ENCODE measurements at places on chromosomes 7 and 10.
A peak's percentile ranks its signal among the peaks of the same experiment; 100 is the strongest.

GRCh38 chr7:156014201-156014600, 201.9 kb upstream of the SHH start:
- no peak overlapping the region for H3K4me3 ChIP-seq
- H3K4me1 ChIP-seq: no peaks in the 10 kb centered on the region
- H3K27me3 ChIP-seq: no peaks in the 10 kb centered on the region
- H3K27ac ChIP-seq: no peak overlapping the region
- DNase-seq: no peak

DNA sequence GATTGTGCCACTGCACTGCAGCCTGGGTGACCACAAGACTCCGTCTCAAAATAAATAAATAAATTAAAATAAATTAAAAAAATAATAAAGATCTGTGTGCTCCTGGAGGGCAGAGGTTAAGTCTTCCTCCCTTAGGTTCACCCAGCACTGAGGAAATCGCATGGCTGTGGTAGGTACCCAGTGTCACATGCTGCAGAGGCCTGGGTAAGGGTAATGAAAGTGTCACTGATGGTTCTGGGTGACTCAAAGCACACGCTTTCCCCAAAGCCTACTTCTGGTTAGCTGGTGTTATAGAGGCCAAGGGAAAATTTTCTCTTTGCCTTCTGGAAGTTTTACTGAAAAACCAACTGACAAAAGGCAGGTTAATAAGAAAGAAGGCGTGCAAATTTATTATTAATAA, 88.8 kb upstream of the ITGB1 start:
- no peak overlapping the region for H3K4me3 ChIP-seq
- no peak overlapping the region for H3K27ac ChIP-seq
- no peak for DNase-seq
- no peaks in the 10 kb centered on the region for H3K36me3 ChIP-seq
- H3K27me3 ChIP-seq: no peaks in the 10 kb centered on the region
- no peaks in the 10 kb centered on the region for H3K4me1 ChIP-seq

DNA sequence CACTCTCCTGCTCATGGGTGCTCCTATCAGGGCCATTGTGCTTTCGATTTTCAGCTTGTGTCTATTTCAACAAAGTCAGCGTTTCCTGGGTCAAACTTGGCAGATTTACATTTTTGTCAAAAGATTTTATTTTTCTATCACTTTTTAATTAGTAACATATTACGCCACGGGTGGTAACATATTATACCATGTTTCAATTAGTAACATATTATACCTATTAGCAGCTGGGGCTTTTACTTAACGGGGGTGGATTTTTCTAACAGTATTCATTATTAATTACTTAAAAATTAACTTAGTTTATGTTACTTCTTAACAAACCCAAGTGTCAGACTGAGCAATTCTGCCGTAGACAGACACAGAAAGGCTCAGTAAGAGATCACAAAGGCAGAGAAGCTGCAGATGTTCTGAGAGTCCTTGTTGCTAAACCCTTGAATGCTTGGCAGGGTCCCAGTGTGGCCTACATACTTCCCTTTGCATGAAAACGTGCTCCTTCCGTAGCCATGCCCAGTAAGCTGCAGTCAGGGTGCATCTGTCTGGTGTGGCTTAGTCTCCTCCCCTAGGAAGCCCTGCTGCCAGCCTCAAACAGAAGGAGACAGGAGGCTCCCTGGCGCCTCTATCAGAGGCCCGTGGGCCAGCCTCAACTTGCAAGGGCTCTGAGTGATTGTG, 263.1 kb upstream of the CXCL12 start:
- H3K36me3 ChIP-seq: no peaks in the 10 kb centered on the region
- no peak for DNase-seq
- H3K4me1 ChIP-seq: no peaks in the 10 kb centered on the region
- H3K4me3 ChIP-seq: no peak overlapping the region
- H3K27ac ChIP-seq: no peak overlapping the region

DNA sequence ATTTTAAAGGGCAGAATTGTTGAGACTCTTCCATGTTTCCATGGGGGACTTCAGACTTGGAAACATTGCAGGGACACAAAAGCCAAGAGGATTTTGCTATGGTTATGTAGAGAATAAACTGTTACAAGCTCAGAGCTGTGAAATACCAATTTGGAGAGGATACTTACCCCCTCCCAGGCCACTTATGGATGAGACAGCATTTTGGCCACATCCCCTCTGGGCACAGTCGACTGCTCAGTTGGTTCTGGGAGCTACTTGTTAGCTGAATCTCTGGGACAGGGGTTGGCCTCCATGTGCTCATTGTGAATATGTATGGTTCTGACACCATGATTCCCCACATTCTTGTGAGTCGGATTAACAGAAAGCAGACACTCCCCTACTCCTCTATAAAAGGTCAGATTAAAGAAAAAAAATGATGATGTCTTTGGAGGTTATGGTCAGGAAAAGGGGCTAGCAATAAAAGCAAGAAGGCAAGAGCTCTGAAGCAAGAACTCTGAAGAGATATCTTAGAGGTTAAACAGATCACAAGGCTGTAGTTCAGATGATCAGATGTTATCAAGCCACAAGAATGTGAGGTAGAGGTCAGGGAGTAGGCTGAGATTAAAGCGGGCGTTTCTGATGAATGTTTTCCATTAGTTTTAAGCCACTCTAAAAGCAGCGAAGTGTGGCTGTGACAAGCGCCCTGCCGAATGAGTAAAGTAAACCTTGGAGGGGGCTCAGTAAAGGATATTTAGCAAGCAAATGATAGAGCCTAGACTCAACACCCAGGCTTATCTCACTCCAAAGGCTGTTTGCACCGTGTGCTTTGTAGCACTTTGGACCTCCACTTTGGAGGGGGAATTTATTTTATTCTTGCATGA, 17.2 kb downstream of the STAMBPL1 start:
- peaks cover 24% of the 10 kb centered on the region for H3K4me1 ChIP-seq
- H3K4me3 ChIP-seq: no peak overlapping the region
- H3K36me3 ChIP-seq: no peaks in the 10 kb centered on the region
- no peaks in the 10 kb centered on the region for H3K27me3 ChIP-seq
- H3K27ac ChIP-seq: peak overlapping the region; percentile 15

- DNase-seq: no peak
- H3K27ac ChIP-seq: no peak overlapping the region
- H3K27me3 ChIP-seq: no peaks in the 10 kb centered on the region
- no peaks in the 10 kb centered on the region for H3K36me3 ChIP-seq
- H3K4me3 ChIP-seq: no peak overlapping the region
- no peaks in the 10 kb centered on the region for H3K4me1 ChIP-seq
These were observed 1.6 kb downstream of the LRRD1 start for GRCh38 chr7:92177362-92177761.

Data from lower lobe of right lung (tissue), 2 donors.